ENCODE measurements at places on chromosomes 7 and 10.
A peak's percentile ranks its signal among the peaks of the same experiment; 100 is the strongest.

GRCh38 chr10:33594475-33594874 is 260.0 kb upstream of the NRP1 start:
- DNase-seq = no peak

- no peak for DNase-seq
These were observed 51.5 kb downstream of the HK1 start for GRCh38 chr10:69329721-69330178.

- peak; percentile 85 for DNase-seq
These were observed 78.1 kb upstream of the GLI3 start for GRCh38 chr7:42315103-42315502.

GRCh38 chr10:5510281-5511072 is 11.1 kb upstream of the CALML5 start:
- DNase-seq = no peak

DNA sequence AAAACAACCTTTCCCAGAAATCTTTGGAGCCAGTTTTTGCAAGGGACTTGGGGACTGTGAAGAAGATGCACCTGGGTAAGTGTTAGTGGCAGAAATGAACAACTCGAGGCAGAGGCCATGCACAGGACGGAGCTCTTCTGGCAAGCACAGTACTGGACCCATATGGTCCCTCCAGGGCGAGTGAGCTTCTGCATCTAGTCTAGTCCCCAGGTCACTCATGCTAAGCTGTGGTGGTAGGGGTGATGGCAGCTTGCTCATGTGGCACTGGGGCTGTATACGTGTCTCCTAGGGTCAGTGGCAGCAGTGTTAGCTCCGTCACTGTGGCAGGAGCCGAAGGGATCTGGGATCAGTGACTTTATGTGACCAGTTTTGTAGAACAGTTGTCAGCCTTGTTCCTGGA is 9.3 kb upstream of the LRRC61 start:
- no peak for DNase-seq

GRCh38 chr7:149103424-149103823 is 12.9 kb upstream of the ZNF786 start:
- DNase-seq = no peak

DNA sequence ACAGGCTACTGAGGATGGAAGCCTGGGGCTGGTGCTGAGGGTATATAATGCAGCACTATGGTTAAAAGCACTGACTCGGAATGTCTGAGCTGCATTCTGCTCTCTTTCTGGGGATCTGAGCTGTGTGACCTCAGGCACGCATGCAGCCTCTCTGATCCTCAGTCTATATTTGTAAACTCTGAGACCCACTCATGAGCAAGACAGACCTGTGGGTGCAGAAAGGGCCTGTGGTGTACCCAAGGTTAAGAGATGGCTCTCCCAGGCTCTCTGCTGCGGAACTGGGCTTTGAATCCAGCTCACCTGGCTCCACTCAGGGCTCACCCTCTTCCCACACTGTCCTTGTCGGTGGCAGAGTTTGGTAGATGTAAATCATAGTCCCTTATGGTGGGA is 89.9 kb downstream of the CHST15 start:
- DNase-seq = no peak

GRCh38 chr7:132609906-132610520 is 33.7 kb upstream of the PLXNA4 start:
- DNase-seq = no peak

DNA sequence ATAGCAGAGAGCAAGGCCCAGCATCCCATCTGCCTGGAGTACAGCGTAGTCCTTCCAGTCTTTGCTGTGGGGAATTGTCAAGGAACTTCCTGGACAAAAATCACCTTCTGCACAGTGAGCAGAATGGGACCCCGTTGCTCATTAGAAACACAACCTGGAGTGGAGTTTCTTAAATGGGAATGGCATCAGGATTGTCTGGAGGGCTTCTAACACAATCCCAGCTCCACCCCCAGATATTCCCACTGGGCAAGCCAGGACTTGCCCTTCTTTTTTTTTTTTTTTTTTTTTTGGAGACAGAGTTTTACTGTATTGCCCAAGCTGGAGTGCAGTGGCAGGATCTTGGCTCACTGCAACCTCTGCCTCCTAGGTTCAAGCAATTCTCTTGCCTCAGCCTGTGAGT is 356.4 kb downstream of the GALNT17 start:
- no peak for DNase-seq

GRCh38 chr7:47601119-47601880 is 19.4 kb upstream of the TNS3 start:
- DNase-seq = peak; percentile 90

DNA sequence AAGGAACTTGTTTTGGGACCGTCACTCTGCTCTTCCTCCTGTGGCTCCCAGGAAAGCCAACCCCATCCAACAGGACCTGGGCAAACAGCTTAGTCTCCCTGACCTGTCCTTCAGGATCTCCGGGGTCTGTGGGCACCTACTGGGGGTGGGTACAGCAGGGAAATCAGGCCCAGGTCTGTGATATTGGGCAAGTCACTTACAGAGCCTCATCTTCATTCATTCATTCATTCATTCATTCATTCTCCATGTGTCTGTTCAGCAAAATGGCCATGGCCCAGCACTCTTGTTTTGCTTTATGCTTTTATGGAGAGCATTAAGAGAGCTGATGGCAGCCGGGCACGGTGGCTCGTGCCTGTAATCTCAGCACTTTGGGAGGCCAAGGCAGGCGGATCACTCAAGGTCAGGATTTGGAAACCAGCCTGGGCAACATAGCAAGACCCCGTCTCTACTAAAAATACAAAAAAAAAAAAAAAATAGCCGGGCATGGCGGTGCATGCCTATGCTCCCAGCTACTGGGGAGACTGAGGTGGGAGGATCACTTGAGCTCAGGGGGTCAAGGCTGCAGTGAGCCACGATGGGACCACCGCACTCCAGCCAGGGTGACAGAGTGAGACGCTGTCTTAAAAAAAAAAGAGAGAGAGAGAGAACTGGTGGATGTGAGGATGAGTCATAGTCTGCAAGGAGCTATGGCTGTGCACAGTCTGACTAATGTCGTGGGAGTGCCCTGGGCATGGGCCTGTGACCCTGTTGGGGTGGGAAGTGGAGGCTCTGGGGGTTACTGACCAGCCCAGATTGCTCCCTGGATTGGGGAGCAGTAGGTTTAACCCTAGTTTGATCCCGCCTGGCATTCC is 54.3 kb downstream of the CLIP2 start:
- peak; percentile 92 for DNase-seq

GRCh38 chr7:45872116-45873034 is 507 bp downstream of the CCDC201 start:
- peak; percentile 12 for DNase-seq

DNA sequence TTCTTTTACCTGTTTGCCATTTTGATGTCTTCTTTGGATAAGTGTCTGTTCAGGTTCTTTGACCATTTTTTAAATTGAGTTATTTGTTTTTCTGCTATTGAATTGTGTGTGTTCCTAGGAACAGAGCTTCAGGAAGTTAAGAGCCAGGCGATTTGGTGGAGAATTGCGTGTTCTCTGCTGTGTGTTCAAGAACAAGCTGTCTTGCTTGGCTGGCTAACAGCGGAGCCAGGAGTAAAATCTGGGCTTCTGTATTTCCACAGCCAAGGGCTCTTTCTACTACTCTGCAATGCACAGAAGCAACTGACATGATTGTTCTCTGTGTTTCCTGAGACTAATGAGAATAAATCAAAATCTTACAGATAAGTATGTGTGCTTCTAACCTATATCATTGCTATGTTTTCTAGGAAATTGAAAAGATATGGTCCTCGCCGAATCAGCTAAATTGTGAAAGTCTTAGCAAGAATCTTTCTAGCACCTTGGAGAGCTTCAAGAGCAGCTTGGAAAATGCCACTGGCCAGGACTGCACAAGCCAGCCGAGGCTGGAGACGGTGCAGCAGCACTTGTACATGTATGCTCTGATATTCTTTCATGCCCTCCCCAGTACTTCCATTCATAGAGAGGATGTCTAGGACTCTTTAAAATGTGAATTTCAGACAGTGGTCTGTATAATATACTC is 124.2 kb downstream of the ABCA13 start:
- DNase-seq = no peak

GRCh38 chr10:58438340-58438871 is 53.2 kb downstream of the TFAM start:
- DNase-seq = peak; percentile 82

- DNase-seq = no peak
These were observed 20.8 kb upstream of the SH3PXD2A start for GRCh38 chr10:103876155-103876554.

GRCh38 chr7:75739796-75740672 is 1.3 kb upstream of the HIP1 start:
- no peak for DNase-seq

DNA sequence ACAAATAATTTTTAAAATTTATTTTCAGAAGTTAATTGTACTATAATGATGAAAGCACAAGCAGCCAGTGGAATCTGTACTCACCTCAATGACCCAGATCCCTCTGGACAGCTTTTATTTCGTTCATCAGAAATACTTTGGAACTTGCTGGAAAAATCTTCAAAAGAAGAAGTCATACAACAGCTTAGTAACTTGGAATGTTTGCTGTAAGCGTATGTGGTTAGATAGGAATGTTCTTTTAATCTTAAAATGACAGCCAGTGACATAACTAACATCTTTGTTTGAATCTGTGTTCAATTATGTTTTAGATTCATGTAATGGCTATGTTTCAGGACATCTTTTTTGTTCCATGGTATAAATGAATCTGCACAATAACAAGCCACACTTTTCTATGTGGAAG is 26.8 kb downstream of the CFAP69 start:
- DNase-seq = peak; percentile 49

DNA sequence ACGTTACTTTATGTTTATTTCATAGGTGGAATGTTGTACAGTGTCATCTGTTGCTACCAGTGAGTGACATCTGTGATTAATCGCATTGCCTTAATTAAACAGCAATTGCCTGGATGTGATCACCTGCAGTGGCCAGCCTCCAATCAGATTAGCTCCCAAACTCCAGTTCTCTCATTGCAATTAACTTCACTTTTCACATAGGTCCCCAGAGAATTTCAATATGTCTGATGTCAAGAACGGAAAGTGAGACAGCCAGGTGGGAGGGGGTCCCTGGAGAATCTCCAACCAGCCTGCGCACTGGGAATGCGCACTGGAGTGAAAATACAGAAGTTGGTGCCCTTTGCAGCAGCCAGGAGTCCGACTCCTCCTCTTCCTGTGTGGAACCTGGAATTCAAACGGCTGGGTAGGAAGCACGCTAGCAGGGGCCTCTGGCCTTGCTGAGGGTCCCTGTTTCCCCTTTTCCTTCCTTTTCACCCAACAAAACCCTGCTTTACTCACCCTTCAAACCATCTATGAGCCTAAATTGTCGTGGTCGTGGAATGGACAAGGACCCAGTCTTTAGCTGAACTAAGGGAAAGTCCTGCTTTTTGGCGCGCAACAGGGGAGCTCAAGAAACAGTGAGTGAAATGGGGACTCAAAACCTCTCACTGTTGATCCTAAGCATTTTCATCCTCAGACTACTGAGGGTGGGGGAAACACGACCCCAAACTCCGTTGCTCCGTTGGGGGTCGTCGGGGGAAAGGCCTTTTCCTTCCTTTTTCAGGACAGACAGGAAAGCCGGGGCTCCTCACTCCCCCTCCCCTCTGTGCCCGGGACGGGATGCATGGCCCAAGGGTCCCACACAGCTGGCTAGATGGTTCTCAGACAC is 1355.5 kb upstream of the LRRTM3 start:
- peak; percentile 66 for DNase-seq

- DNase-seq = no peak
These were observed 6.9 kb downstream of the THNSL1 start for GRCh38 chr10:25023278-25023677.

- peak; percentile 17 for DNase-seq
These were observed 34.5 kb downstream of the FAM25A start for GRCh38 chr10:87054373-87055295.

DNA sequence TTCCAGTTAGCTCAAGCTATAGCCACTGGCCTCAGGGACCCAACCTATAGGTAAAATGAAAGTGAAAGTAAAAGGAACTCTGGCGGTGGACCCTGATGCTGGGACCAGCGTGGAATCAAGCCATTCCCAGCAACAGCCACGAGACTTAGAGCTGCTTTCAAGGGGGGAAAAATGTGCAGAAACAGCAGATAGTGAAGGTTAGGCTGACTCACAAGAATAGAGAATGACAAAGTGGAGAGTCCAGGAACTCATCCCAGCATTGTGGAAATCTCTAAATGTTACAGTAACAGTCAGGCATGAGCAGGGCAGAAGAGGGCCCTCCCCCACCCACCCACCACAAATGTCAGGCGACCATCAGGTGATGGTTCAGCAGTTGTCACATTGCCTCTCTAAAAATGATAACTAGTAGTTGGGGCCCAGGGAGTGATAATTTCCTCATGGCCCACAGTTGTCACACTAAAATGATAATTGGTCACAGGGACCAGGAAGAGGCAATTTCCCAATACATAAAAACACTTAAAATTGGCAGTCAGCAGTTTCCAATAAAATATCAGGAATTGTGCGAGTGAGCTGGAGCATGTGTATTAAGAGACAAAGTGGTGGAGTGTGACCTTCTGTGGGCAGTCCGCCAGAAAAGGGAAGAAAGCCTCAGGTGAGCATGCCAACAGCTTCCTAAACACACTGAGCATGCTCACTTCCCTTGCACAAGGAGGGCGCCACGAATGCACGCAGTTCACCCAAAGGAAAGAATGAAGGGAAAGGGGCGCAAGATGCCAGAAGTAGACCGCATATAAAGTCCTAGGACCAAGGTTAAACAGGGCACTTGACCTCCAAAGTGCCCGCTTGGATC is 129.8 kb upstream of the PPP1R3A start:
- peak; percentile 57 for DNase-seq

GRCh38 chr10:29535012-29535777 is 99.6 kb downstream of the SVIL start:
- DNase-seq = peak; percentile 88

DNA sequence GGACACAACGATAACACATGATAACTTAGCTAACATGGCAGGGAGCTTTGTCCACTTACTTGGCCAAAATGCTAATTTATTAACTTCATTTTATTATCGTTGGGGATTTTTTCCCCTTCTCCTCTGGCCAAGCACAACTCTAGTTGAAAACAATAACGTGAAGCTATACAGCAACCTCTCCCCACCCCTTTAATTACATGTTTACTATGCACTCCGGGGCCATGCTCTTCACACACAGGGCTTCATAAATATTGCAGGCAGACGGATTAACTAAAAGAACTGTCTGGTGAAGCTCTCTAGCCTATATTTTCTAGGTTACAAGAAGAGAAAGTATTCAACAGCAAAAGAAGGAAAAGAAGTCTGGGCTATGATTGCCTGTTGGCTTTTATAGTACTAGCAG is 51.7 kb downstream of the XRCC2 start:
- no peak for DNase-seq

GRCh38 chr7:105497016-105497415 is 25.1 kb downstream of the PUS7 start:
- no peak for DNase-seq

DNA sequence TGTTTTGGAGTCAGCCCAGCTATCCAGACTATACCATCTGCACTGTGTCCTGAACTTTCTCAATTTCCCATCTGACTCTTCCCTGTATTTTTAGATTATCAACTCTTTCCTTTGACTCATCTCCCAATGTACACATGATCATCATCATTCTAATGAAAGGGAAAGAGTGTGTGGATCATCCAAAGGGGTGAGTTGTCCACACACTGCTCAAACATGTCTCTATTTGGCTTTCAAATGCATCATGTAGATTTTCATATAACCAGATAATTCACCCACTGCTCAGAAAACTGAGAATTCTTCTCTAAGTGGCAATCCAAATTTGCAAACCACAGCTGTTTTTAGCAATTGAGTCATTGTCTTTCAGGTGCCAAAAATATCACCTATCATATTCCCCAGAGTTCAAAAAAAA is 190.2 kb upstream of the HPS1 start:
- DNase-seq = no peak

Data from M059J (cell line).